ENCODE measurements at places on chromosomes 7 and 10.

GRCh38 chr7:102993718-102994029, 80.9 kb downstream of the LRRC17 start:
- DNase-seq, result no peak

GRCh38 chr7:139264220-139264619, 33.2 kb downstream of the UBN2 start:
- no peak for DNase-seq

DNA sequence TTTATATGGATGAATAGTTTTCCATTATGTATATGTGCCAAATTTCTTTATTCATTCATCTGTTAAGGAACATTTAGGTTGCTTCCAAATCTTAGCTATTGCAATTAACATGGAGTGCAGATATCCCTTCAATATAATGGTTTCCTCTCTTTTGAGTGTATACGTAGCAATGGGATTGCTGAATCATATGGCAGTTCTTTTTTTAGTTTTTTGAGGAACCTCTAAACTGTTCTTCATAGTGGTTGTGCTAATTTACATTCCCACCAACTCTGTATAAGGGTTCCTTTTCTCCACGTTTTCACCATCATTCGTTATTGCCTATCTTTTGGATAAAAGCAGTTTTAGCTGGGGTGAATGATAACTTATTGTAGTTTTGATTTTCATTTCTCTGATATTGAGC, 46.5 kb downstream of the FAS start:
- no peak for DNase-seq

- DNase-seq, result peak; percentile 100
Measured at GRCh38 chr10:4241724-4242345, 456.8 kb upstream of the KLF6 start.

DNA sequence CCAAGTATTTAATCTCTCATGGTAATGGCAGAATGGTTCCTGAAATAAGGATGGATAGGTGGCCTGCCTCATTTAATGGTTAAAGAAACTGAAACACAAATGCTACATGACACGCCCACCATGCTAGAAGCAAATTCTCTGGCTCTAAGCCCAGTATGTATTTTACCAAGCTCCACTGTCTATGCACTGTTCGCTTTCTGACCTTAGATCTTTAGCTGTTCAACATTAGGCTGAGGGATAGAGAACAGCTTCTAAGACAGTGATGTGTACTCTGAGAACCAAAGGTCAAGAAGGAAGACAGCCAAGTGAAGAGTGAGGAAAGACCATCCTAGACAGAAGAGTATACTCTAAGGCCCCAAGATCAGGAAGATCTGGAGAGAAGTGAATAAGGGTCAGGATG, 26.6 kb downstream of the FAM3C start:
- no peak for DNase-seq

All from AG04449 (cell line).